ENCODE measurements at places on chromosomes 13 and 19.

DNA sequence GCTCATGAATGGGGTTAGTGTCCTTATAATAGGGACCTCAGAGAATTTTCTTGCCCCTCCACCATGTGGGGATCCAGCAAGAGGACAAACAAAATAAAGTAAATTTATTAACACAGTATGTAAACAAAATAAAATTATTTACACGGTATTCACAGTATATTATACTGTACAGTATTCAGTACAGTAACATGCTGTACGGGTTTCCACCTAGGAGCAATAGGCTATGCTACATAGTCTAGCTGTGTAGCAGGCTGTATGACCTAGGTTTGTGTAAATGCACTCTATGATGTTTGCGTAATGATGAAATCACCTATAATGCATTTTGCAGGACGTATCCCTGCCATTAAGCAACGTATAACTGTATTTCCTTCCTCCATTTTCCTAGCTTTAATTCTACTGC lies 11.8 kb upstream of the DIAPH3 start:
- no peak for DNase-seq

DNA sequence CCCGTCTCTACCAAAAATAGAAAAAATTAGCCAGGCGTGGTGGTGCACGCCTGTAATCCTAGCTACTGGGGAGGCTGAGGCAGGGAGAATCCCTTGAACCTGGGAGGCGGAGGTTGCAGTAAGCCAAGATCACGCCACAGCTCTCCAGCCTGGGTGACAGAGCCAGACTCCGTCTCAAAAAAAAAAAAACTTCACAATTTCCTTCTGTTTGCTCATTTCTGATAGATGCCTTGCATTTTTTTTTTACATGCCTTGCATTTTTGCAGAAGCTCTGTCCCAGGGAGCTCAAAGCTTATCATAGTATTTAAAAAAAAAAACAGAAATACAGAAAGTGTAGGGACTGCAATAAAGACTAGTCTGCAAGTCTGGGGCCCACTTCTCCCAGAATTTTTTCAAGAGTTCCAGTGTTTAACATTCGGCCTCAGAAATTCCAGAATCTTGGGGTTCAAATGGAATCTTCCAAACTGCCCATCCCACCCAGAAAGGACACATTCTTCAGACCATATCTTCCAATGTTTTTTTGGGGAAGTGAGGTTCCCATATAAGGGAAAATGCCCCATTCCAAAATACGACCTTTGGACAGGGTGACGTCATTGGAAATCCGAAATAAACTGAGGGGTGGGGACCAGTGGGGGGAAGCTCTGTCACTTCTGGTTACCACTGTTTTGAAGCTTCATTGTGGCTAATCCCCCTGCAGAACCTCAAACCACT lies 17.2 kb upstream of the RAB8A start:
- DNase-seq = no peak

GRCh38 chr19:15874821-15875474 lies 22.9 kb downstream of the CYP4F2 start:
- no peak for DNase-seq

DNA sequence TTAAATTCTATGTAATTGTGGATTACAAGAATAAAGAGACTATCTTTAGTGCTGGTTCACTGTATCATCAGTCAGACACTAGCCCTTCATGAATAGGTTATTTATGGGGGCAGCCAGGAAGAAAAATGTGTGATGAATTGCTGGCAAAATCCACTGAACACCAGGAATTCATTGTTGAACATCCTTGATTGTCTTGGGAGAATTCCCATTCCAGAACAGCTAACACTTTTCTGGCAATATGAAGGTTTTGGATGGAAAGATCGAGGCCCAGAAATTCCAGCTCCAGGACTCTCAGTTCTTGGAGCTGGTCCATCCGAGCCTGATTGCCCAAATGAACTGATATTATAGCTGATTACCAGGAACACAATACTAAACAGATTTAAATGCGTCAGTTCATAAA lies 11.5 kb upstream of the SPART start:
- no peak for DNase-seq

DNA sequence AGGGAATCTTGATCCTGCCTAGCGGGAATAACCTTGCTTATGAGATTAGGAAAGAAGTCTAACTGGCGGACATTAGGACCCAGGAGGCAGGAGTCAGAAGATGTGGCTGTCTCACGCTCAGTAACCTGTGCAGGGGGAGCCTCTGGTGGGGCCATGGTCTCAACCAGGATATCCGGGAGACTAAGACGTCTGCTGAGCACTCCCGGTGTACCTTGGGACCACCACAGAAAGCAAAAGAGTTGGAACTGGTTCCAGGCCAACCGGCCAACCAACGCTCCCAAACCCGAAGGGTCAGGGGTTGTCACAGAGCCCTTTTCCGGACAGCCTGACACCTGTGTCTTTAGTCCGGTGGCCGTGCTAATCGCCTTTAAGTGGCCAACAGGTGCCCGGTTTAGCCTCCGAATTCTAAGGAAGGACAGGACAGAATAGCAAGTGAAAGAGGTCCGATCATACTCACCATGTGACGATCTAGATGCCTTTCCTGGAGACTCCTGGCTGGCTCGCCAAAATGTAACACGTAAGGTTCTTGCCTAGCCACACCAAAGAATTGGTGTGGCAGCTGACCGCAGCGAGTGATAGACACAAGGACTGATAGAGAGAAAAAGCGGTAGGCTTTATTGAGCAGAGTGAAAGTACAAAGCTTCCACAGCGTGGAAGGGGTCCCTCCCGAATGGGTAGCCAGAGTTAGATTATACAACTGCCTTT lies 103.9 kb upstream of the DIAPH3 start:
- DNase-seq = no peak

- DNase-seq = no peak
Measured at GRCh38 chr13:98972059-98972458, 5.8 kb downstream of the DOCK9 start.

DNA sequence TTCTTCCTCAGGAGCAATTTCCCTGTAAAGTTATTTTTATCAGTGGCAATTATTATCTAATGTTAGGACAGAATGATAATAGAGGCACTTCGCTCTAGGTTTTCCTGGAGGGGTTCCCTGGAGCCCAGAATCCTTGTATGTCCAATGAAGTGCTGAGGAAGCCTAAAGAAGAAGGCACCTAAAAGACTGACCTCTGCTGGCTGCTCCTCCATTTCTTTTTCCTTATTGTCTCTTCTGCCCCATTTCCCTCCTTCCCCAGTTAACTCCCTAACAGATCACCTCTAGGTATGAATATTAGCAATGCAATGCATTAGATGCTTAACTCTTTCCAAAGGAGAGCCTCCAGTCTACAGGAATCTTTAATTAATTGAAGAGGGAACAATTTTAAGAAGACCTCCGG lies 985.4 kb downstream of the DIAPH3 start:
- DNase-seq = no peak

- peak; percentile 92 for DNase-seq
Measured at GRCh38 chr19:12801466-12802266, at the start of the genes PRDX2 and THSD8. PRDX2 (minus strand) TSS chr19:12801800; CDS start chr19:12801261, 539 bp downstream. THSD8 (plus strand) TSS chr19:12802069; CDS start chr19:12802072, 3 bp downstream.

- no peak for DNase-seq
Measured at GRCh38 chr19:17519967-17520366, 8.5 kb downstream of the PGLS start.

DNA sequence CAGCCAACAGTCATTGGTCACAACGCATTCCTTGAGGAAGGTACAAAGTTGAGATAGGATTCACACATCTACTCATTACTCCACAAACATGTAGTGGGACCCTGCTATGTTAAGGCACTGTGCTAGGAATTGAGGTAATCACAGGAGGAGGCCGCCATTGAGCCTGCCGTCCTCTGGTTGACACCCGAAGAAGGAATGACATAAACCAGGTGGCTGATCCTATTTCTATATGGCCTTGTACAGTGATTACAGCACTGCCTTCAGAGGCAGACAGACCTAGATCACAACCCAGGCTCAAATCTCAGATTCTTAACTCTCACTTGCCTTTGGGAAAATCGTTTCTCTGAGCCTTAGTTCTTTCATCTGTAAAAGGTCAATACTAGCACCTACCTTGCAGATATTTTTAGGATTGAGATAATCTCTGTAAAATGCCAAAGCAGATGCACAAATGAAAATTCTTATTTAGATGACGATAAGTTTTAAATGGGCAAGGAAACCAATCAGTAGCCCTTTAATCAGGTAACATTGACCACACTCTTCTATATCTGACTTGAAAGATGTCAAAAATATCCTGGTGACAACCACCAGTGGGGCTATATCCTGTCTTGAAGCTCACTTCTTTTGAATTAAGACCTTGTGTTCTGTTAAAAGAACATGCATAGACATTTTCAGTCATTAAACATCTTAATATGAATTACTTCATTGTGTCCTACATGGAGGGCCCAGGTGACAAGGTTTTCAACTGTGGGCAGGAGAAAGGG lies 251.6 kb downstream of the KCTD12 start:
- no peak for DNase-seq

GRCh38 chr19:7559102-7559501 lies 23.6 kb downstream of the PNPLA6 start:
- no peak for DNase-seq

DNA sequence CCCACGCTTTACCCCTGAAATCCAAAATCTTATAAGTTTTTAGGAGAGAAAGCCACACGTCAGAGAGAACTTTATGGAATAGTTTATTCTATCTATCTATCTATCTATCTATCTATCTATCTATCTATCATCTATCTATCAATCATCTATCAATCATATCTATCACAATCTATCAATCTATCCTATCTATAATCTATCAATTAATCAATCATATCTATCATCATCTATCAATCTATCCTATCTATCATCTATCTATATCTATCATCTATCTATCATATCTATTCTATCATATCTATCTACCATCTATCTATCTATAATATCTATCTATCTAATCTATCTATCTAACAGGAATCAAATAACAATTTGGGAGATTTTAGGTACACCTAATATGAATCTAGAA lies 115.1 kb downstream of the FGF9 start:
- no peak for DNase-seq

DNA sequence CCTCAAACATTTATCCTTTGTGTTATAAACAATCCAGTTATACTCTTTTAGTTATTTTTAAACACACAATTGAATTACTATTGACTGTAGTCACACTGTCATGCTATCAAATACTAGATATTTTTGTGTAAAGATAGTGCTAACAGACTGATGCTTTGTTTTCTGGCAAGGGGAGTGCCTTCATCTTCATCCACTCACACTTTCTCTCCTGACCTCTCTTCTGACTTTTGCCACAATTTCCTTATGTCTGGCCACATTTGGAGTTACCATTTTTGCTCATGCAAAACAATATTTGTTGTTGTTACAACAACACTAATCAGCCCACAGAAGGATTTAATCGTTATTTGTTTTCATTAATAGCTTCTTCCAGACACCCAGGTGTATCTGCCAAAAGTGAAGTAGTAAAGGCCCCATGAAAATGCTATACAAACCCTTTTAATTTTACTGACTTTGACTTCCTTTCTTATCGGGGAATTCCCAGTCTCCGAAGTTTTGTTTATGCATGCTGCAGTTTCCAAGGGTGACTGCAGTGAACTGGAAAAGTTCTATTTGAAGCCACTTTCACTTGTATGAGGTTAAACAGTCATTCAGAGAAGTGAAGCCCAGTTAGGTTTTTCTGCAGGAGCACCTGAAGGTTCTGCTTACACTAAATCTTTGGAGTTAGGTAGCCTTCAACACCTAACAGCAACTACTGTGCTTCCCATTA lies 66.1 kb upstream of the FRY start:
- no peak for DNase-seq

DNA sequence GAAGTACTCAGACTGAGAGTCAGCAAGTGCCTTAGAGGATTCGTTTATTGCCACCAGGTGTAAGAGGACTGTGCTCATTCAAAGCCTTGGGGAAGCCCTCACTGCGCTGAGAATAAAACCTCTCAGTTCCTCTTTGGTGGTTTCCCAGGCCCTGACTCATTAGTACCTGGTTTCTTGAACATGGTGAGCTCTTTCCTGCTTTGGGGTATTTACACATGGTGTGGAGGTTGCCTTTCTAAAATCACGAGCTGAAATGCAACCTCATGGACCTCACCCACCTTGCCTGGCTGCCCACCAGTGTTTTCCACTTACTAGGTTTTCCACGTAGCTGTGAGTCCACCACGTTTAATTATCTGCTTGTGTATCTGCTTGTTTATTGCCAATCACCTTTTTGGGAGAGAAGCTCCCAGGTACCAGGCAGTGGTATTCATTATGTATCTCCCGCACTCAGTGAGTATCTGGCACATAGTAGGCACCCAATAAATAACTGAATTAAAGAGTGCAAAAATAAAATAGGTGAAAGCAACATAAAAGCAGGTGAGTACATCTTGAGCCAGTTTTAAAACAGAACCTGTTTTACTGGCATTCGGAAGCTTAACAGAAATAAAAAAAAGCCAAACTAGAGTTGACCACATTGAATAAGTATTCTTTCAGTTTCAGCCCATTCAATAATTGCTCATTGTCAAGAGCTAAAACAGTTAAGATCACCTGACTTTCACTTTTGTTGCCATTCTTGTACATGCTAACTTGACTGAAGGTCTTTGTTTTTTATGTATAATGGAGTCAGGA lies 533.0 kb downstream of the MYO16 start:
- DNase-seq = no peak

- DNase-seq = peak; percentile 90
Measured at GRCh38 chr19:13053761-13054625, 48.7 kb downstream of the LYL1 start.

- no peak for DNase-seq
Measured at GRCh38 chr13:35527451-35527850, 51.0 kb upstream of the MAB21L1 start.

GRCh38 chr19:21841488-21842097 lies 5.6 kb upstream of the ZNF43 start:
- no peak for DNase-seq

DNA sequence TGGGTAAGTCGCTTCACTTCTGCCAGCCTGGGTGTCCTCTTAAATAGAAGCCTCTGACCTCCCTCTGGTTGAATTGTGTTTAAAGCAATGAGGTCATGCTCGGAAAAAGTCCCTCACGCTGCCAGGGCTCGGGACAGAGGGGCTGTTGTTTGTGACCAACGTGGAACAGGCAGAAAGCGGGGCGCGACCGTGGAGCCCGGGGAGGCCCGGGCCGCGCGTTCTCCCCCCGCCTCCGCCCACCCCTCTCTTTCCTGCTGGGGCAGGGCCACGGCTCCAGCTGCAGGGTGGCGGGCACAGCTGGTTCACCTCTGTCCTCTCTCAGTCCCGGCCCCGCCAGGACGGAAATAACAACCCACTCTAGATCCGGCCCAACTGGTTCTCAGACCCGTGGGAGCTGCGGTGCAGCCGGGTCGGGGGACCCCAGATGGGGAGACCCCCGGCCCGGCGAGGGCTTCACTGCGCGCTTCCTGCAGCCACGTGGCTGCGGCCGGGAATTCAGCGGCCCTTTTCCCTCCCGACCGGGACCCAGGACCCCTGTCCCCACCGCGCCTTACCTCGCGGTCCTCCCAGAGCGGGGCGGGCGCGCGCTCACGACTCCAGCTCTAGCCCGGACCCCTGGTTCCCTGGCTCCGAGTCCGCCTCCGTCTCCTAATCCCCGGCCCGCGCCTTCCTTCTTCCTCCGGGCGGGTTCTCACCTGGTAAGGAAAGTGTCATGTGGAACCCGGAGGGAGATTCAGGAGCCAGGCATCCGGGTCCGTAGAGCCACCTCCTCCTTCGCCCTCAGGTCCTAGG lies 1.9 kb downstream of the CDC42EP5 start:
- no peak for DNase-seq

- no peak for DNase-seq
Measured at GRCh38 chr19:38049105-38049649, 142.2 kb downstream of the SIPA1L3 start.

Measured in upper lobe of right lung (tissue), 1 donor.